ENCODE measurements at places on chromosomes 1 and 21.

- no peak for DNase-seq
These were observed 23.9 kb downstream of the RAB3B start for GRCh38 chr1:51966559-51966958.

DNA sequence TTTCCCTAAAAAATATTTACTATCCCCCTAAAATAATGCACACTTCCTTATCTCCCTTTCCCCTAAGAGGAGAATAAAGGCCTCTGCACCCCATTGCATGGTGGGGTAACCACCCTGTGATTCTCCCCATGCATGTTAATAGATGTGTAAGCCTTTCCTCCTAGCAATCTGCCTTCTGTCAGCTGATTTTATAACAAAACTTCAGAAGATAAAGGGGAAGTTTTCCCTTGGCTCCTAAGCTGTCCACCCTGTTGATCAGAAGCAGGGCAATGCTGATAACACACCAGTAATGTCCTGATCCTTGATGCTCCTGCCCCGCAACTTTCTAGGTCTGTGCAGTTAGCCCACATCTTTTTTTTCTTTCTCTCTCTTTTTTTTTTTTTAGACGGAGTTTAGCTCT, 11.4 kb upstream of the RNF187 start:
- DNase-seq, result no peak

GRCh38 chr1:2046953-2047748, 3.1 kb upstream of the PRKCZ start:
- no peak for DNase-seq

DNA sequence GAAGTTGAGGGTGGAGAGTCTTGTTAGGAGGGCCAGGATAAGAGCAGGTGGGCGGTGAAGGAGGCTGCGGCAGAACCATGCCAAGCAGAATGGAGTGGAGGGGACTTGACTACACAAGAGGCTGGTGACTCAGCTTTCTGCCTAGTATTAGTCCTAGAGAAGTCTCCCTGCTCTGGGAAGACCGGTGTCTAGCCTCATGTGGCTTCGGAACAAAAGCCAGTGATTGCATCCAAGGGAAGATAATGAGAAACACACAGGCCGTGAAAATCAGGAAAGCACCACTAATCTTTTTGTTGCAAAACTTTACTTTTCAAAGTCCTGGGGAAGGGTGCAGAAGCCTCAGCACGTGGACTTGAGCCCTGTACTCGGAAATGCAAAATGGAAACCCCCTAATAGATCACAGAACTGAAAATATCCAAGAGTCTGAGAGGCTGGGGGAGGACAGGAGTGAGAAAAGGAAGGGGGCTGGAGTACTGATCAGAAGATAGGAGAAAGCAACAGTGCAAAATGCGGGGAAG, 31.4 kb downstream of the DDR2 start:
- no peak for DNase-seq

DNA sequence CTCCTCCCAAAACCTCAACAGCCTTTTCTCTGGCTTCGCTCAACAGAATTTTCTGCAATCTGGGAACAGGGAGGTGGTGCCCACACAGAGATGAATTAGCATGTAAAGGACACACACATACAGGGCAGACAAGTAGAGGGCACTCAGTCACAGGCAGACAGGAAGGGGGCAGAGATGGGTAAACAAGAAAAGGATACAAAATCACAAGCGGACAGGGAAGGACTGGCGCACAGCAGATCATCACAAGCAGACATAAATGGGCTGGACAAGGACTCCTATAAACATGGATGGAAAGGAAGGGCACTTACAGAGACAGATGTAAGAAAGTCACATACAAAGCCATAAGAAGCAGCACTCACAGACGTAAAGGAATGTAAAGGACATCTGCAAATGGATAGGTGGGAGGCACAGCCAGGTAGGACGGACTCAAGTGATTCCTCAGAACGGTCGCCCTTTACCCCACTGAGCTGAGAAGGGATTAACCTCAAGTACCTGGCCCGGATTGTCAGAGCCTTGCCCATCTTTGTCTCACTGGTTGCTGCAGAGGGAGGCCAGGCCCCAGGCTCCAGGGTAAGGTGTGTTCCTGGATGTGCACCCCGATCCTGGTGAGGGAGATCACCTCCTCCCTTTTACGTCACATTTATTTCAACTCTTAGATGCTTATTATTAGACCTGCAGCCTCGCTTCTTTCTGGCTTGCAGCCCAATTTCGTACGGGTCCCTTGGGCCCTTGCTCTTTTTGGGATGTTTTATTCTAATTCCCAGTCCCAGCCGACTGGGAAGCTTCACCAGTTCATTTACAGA, 836 bp upstream of the PRCC start:
- no peak for DNase-seq

DNA sequence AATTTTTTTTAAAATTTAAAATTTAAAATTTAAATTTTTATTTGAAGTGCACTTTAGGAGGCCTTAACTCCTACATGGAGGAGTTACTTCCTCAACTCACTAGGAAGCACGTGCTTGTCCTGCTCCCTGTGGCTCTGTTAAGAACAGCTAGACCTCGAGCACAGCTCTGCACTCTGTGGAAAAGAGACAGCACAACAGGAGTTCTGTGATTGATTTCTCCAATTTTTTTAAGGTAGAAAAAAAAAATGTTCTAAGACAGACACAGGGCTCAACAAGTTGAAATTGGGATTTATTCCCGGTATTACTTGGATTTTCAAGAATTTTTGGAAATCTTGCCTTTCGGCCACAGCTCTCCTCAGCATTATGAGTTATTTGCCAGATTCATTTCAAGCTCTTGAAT, 356.6 kb upstream of the LYPLAL1 start:
- no peak for DNase-seq

Data from RWPE1 (cell line).